T1000 (cell line): ENCODE measurements at places on chromosomes 12 and 14.

GRCh38 chr14:68390741-68391140 lies 402.1 kb downstream of the ZFP36L1 start:
- DNase-seq = no peak

DNA sequence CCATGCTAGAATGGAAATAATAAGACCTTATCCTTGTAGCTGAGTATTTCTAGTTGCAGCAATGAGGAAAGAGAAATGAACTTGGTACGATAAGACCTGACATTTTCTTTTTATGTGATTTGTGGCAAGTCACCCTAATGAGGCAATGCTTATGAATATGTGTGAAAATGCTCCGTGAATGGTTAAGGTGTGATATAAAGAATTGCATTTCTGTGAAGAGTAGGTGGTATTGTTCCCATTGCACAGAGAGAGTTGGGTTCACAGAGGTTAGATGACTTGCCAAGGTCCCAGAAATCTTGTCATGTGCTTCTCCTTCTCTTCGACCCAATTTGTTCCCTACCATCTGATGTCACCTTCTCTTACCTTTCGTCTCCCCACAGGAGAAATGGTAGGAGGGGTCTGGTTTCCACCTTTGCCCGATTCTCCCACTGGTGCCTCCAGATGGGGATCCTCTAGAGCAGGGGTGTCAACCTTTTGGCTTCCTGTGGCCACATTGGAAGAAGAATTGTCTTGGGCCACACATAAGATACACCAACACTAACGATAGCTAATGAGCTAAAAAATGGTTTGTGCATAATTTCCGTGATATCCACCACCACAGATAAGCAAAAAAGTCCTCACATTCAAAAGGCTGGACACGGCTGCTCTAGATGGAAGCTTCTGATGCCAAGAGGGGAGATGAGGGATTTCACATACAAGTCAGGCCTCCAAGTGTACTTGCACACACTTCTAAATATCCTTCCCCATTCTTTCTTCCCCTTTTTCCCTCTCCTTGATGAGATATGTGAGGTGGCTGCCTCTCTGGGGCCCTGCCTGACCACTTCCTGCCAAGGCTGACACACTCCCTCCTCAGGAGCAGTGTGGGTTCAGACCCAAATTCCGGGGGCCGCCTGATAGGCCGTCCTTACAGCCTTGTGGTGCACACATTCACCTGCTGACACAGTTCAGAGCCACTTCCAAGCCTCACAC lies 96.1 kb downstream of the PLXNC1 start:
- no peak for DNase-seq

GRCh38 chr14:51095854-51096823 lies 1.2 kb upstream of the TRIM9 start:
- peak; percentile 39 for DNase-seq

- no peak for DNase-seq
Observed at GRCh38 chr14:23058654-23059504, 1.6 kb upstream of the CDH24 start.

DNA sequence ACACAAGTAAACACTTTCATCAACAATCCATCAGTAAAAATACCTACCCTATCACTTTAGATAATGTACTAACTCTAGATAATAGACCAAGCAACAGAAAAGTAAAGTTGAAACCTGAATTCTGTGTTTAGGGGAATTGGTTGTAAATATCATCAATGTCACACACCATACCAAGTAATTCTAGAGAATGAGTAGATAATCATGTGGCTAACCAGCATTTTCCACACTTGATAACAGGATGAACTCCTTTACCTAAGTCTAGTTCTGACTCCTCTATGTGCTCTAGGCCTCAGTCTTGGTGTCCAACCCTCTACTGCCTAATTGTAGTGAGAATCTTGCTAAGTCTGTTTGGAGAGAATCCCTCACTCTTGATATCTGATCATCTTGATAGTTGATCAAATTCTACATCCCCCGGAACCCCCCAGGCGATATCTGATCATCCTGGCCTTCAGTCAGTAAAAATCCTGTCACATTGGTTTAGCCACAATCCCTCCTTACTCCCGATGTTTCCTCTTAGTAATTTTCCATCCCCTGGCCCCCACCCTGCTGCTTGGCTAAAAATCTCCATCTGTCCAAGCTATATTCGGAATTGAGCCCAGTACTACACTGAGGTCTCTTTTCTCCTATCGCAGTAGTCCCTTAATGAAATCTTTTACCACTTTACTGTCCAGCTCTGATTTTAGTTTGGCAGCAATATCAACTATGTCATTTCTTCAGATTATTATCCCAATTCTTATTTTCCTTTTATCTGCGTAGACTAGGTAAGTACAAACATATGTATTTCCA lies 3.4 kb upstream of the SLCO1A2 start:
- no peak for DNase-seq

- no peak for DNase-seq
Observed at GRCh38 chr14:76314521-76315034, 61.4 kb upstream of the ESRRB start.

- DNase-seq = no peak
Observed at GRCh38 chr12:42372154-42372791, 46.3 kb downstream of the PPHLN1 start.

GRCh38 chr12:49553512-49554088 lies 14.3 kb downstream of the MCRS1 start:
- DNase-seq = no peak
